WERI-Rb-1 (cell line): ENCODE measurements at places on chromosomes 2 and 18.

- no peak for DNase-seq
Observed at GRCh38 chr2:124122340-124122739, 97.3 kb downstream of the CNTNAP5 start.

DNA sequence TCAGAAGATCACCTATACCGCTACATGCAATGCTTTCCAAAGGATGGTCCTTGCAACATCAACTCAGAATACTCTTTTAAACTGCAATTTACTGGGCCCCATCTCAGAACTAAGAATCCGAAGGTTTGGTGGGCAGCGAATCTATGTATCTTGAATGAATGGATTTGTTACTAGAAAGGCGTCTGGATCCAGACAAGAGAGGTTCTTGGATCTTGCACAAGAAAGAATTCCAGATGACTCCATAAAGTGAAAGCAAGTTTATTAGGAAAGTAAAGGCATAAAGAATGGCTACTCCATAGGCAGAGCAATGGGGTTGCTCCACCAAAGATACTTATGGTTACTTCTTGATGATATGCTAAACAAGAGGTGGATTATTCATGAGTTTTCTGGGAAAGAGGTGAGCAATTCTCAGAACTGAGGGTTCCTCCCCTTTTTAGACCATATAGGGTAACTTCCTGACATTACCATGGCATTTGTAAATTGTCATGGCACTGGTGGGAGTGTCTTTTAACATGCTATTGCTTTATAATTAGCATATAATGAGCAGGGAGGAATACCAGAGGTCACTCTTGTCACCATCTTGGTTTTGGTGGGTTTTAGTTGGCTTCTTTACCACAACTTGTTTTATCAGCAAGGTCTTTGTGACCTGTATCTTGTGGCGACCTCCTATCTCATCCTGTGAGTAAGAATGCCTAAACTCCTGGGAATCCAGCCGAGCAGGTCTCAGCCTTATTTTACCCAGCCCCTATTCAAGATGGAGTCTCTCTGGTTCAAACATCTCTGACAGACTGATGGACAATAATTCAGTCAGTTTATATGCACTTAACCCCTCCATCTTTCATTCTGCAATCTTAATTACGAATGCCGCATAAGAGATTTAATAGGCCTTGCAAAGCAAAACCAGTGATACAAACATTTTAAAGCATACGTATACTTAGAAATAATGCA lies 7.5 kb upstream of the RMDN2 start:
- DNase-seq: no peak

DNA sequence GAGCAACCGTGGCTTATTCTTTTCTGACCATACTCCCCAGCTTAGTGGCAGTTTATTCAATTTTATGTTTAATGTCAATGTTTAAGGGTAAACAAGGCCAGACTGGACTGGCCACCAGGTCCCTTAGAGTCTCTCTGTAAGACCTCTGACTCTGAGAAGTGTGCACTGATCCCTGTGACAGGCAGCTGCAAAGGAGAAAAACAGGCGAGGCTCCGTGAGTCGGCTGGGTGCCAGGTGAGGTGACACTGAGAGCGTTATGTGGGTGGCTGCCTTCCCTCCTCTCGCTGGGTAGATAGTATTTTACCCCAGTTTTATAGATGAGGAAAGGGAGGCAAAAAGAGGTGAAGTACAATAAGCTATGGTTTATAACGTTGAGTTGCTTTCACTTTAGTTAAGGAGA lies 139.4 kb upstream of the HDAC4 start:
- DNase-seq: no peak

GRCh38 chr2:21268197-21268877 lies 144.6 kb downstream of the TDRD15 start:
- DNase-seq: no peak

GRCh38 chr18:63868546-63868945 lies 19.0 kb upstream of the SERPINB2 start:
- no peak for DNase-seq

- DNase-seq: no peak
Observed at GRCh38 chr2:10241641-10242430, 60.9 kb upstream of the HPCAL1 start.

DNA sequence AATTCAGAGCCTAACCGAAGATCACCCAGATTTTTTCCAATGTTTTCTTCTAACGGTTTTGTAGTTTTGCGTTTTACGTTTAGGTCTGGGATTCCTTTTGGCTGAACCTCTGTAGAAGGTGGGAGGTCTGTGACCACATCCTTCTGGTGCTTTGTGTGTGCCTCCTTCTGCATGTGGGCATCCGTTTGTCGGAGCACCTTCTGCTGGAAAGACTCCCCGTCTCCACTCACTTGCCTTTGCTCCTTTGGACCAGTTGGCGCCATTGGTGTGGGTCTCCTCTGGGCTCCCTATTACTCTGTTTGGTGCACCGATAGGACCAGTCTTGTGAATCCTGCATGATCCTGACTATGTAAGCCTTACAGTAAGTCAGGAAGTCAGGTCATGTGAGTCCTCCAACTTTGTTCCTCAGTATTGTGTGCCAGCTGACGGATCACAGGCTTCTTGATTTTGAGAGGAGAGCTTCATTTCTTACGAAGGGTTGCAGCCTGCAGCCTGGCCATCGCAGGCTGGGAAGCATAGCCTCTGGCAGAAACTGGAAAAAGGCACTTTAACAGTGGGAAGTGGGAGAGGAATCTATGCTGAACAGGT lies 13.6 kb downstream of the AQP12A start:
- no peak for DNase-seq
